Amniotic epithelial cell (primary cell): ENCODE measurements at places on chromosomes 16 and 17.

GRCh38 chr17:13538841-13539411 lies 62.8 kb downstream of the HS3ST3A1 start:
- DNase-seq = no peak

DNA sequence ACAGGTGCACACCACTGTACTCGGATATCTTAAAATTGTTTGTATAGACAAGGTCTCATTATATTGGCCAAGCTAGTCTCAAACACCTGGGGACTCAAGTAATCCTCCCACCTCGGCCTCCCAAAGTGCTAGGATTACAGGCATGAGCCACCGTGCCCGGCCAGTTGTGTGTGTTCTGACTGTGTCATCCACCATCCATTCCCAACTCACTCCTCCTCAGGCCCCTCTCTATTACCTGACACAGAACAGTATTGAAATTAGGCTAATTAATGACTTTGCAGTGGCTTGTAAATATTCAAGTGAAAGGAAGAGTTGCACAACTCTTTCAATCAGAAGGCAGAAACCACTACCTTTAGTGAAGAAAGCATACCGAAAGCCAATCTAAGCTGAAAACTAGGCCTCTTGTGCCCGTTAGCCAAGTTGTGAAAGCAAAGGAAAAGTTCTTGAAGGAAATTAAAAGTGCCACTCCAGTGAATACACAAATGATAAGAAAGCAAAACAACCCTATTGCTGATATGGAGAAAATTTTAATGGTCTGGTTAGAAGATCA lies 28.7 kb downstream of the GOSR1 start:
- DNase-seq = no peak

- DNase-seq = peak; percentile 15
These were observed 2.1 kb downstream of the MYH2 start for GRCh38 chr17:10547351-10547750.

- DNase-seq = peak; percentile 57
These were observed 593 bp downstream of the SLC38A7 start for GRCh38 chr16:58684001-58684353.

DNA sequence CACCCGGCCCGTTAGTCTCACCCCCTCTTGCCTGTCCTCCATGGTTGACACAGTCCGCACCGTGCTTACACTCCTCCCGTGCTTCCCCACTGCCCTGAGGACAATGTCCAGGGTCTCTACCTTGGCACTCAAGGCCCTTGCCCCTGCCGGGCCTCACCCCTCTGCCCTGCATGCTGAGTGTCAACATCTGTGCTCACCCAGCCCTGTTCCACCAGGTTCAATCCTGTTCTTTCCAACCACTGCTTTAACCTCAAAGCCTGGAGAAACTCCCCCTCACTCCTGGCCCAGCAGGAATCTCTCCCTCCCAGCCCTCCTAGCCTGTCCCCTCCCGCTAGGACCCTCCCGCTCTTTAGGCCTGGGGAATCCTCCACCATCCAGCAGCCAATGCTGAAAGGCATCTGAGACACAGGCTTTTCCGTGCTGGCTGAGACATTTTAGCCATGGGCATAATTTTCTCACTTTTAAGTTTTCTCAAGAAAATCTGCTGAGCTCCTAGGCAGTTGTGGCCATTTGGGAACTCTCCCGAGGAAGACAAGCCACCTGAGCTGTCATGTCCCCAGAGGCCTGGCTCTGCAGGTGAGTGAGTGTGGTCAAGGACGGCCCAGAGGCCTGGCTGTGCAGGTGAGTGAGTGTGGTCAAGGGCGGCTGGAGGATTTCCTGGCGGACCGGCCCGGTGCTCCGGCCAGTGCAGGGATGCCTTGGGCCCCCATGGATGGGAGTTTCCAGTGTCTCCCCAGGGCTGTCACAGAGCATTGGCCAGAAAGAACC lies 10.8 kb upstream of the P2RX1 start:
- DNase-seq = no peak

DNA sequence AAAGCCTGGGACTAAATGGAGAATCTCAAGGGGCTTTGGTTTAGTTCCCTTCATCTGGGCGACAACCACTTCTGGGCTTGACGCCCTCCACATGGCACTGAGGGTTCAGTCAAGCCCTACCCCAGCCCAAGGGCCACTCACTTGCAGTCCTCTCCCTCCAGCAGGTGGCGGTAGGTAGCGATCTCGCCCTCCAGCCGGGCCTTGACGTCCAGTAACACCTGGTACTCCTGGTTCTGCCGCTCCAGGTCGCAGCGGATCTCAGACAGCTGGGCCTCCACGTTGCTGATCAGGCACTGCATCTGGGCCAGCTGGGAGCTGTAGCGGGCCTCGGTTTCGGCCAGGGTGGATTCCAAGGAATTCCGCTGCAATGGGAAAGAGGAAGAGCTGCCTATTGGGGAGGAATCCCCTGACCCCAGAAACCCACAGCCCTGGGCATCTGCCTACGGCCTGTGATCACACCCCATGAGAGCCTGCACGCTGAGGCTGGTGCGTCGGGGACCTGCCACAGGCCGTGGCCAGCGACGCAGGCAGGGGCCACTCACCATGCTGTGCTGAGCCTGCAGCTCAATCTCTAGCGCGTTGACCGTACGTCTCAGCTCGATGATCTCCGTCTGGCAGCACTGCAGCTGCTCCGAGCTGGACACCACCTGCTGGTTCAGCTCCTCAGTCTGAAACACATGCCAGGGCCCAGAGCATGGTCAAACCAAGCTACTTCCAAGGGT lies 2.7 kb downstream of the KRT36 start:
- DNase-seq = no peak

GRCh38 chr17:50259477-50260324 lies 14.6 kb upstream of the TMEM92 start:
- no peak for DNase-seq

DNA sequence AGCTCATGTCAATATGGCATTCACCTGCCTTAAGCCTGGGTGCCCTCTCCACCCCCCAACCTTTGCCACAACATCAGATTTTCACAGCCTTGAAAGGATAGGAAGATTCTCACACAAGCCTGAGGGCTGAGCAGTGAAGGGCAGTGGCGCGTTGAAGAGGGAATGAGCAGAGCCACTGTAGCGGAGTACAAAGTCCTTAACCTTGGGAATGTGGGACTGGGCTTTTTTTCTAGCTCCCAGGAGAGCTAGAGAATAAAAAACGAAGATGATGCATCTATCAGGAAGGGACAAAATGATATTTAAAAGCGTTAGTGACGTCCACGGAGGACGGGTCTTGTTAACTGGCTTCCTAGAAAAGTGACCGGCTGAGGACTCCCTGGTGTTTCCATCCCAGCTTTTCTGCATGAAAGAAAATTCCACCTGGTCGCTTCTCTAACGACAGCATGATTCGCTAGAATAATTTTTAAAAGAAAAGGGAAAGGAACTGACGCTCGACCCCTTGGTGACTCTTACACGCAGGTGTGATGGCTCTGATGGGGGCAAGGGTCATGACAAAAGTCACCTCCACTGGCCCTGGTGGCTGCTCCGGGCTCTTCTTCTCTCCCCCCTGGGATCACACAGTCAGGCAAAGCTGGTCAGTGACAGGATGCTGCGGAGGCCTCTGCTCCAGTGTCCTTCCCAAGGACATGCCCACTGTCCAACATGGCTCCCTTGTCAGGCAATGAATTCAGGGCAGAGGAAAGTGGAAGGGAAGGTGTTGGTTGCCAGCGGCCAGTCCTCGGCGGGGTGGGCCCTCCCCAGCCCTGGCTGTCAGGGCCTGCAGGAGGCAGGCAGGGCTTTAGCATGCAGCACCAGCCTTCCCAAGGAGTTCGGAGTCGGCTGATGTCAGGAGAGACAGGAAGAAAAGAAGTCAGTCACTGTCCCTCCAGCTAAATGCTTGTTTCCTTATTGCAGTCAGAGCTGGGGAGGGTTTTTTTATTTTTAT lies 58.4 kb upstream of the IRX3 start:
- DNase-seq = no peak

DNA sequence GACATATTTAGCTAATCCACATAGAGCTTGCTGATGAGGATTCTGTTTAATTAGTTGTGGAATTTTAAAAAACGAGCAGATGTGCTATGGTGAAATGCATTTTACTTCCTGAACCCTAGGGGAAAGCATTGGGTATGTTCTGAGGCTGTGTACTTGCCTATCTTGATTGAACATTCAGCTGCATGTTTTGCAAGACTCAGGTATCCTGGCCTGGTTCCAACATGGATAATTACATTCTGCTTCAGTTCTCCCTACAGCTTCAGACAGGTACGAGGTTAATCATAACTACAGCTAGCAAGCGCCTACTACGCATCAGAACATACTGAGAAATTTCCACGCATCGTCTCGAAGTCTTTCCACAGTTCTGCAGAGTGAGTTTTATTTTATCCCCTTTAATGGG lies 77.0 kb downstream of the HS3ST2 start:
- DNase-seq = no peak

DNA sequence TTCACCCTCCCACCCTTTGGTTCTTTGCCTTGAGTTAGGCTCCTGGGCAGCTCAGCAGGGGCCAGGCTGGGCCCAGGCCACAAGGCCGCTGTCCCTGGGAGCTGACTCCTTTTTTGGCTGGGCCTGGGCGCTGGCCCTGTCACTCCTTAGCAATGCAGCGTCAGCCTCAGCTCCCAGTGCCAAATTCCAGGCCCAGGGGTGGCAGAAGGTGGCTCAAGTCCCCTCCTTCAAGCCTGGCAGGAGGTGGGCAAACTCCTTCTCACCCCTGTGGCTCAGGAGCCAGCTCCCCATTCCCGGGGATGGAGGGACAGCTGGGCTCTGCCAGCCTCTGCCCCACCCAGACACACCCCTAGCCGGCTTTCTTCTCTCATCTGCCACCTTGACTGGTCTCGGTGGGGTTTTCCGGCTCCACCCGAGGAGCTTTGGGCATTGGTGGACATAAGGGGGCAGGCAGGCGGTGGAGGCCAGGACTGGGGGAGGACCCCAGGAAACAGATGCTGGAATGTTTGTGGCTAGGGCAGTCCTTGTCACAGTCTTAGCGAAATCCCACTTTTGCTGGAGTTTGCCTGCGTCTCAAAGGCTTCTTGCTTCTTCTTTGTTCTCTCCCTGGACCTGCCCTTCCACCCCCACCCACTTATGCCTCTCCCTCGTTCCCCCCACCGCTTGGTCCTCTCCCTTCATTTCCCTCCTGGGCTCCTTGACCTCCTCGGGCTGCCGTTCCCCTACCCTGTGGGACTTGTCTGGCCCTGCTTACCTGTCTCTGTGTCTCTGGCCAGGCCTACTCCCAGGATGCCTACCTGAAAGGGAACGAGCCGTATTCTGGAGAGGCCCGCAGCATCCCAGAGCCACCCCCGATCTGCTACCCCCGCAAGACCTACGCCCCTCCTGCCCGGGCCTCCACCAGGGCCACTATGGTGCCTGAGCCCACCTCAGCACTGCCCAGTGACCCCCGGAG lies 37.4 kb downstream of the ARHGAP23 start:
- no peak for DNase-seq

- no peak for DNase-seq
These were observed 977 bp upstream of the CA10 start for GRCh38 chr17:52159246-52160135.

GRCh38 chr17:66715745-66716156 lies 119.2 kb upstream of the CACNG5 start:
- peak; percentile 71 for DNase-seq

- peak; percentile 20 for DNase-seq
These were observed 62.7 kb downstream of the FOXK2 start for GRCh38 chr17:82582213-82582612.

- DNase-seq = no peak
These were observed 237.3 kb upstream of the CIBAR2 start for GRCh38 chr16:85349365-85350145.

GRCh38 chr16:2450975-2451381 lies 8.9 kb upstream of the TEDC2 start:
- DNase-seq = no peak

DNA sequence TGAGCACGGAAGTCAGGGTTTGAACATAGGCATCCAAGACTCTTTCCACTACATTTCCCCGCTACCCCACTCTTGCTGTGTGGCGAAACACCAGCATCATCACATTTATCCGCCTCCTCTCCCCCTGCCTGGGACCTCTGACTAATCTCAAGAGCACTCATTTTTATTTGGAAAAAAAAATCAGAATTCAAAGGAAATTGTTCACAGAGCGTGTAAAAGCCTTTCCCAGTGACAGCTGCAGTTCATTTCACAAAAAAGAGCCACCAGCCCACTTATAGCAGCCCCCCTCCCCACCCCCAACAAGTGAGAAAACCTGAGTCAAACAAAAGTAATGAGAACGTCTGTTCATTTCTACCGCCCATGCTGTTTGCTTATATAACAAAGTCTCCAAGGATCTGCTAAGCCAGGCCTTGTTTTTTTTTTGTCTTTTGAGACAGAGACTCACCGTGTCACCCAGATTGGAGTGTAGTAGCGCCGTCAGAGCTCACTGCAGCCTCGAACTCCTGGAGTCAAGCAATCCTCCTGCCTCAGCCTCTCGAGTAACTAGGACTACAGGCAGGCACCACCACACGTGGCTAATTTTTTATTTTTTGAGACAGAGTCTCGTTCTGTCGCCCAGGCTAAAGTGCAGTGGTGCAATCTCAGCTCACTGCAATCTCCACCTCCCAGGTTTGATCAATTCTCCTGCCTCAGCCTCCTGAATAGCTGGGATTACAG lies 48.3 kb upstream of the HAPSTR1 start:
- DNase-seq = peak; percentile 62

DNA sequence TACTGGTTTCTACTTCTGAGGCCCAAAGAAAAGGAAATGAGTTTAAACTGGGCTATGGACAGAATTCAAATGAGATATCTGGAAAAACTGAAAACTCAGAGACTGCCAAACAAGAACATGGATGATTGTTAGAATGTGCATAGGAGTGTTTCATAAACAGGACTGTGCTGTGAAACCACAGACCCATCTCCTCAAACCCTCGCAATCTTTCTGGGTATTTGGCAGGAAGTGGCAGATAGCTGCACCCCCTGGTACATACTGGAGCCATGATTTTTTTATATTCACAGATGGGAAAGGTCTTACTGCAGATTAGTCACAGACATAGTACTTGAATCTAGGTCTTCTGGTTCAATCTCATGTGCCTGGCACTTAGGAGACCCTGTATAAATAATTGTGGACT lies 145.0 kb downstream of the CCDC182 start:
- DNase-seq = peak; percentile 81

GRCh38 chr17:65270499-65271253 lies 133.5 kb downstream of the RGS9 start:
- DNase-seq = no peak

DNA sequence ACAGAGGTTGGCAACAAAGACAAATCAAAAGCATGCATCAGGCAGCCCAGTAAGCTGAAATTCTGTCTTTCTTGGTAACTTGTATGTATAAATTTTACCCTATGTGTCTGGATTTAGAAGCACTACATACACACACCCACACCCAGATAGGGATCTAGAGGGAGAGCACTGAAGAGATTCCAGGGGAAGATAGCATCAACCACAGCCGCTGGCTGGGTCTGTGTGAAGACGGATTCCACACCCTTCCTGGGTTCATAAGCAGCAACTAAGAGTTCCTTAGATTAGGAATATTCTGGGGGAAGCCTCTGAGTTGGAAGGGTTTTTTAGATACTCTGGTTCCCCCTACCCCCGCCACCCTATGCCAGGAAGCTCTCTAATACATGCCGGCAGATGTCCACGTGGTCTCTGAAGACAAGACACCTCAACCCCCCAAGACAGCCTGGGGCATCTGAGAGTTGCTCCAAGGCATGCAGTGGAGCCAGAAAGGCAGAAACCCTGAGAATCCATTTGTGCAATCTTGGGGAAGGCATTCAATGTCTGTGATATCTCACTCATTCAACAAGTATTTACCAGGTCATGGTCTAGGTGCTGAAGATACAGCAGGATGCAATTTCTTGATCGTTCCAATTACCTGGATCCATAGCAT lies 86.4 kb downstream of the NOG start:
- DNase-seq = peak; percentile 14
